GM12878 (cell line): ENCODE measurements at places on chromosomes 2 and 18. TPM values are rescaled to one million over a fixed set of nuclear protein-coding genes. Genes with fewer than 3 reads are reported as not detected.

- no peak for DNase-seq
Observed at GRCh38 chr2:237351796-237352195, 62.2 kb downstream of the COL6A3 start.

DNA sequence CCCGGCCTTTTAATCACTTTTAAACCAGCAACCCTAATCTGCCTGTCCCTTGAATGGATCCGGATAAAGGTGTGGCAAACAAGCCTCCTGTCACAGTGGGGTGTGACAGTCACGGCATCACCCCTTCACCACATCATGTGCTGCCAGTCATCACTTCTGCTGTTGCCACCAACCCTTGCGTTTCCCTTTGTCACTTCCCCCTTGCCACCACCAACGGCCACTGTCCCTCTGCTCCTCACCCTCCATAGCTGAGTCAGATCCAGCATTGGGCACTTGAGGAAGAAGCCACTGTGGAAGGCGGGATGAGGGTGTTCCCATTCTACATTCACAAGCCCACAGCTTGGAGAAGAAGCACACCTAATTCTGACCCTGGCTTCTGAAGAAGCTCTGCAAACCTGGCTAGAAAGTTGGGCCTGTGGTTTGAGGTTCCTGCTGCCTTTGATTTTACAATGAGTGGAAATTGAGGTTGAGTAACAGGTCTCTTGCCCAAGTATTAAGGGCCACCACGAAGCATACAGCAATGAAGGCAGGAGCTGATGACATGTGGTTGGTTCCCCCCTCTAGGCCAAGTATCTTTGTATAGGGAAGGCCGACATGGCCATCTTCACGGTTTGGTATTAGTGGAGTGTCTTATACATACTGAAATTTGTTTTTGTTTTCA is 22.9 kb upstream of the DARS1 start:
- no peak for DNase-seq

- DNase-seq, result no peak
Observed at GRCh38 chr2:28291811-28292440, 100.7 kb upstream of the FOSL2 start.

- no peak for DNase-seq
Observed at GRCh38 chr2:156797832-156798231, 361.7 kb downstream of the GPD2 start.

DNA sequence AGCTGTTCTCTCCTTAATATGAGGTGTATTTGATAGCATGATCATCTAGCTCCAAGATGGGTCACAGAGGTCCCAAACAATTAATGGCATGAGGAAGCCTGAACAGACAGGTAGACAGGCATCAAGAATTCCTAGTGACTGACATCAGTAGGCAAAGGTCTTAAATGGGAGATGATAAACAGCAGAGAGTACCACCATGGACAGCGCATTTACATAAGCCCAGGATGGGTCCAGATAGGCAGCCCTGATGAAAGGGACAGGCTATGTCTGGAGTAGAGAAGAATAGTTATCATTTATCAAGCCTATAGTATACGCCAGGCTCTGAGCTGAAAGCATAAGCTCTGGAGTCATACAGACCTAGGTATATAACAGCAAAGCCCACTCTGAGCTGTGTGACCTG is 434.7 kb upstream of the SETBP1 start:
- no peak for DNase-seq

- DNase-seq, result no peak
Observed at GRCh38 chr2:153940511-153940910, 68.8 kb downstream of the GALNT13 start.

- DNase-seq, result no peak
Observed at GRCh38 chr2:157900203-157900602, 24.1 kb upstream of the ACVR1 start.

GRCh38 chr2:182631299-182631698 is 84.8 kb upstream of the DNAJC10 start:
- DNase-seq, result no peak

Gene PTH2R
- not detected in 2 replicates for polyA plus RNA-seq

- DNase-seq, result no peak
Observed at GRCh38 chr2:234606896-234607295, 110.0 kb upstream of the ARL4C start.

Gene TRIM43
- not detected in 2 replicates for polyA plus RNA-seq

DNA sequence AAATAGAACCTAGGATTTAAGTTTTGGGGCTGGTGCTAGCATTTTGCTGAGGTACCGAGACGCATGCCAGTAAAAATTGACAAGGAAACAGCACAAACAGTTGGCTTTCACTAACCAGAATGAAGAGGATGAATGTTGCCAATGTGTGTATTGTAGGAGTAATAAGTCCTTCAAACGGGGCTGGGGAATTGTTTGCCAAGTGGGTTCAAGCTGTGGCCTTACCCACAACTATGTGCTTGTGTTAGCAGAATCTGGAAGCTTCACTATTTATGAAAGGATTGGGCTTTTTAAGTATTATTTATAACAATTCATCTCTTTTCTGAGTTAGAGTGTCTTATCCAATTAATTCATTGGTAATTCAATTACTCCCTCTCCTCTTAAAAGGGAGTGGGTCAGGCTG is 15.0 kb upstream of the KIF5C start:
- no peak for DNase-seq

Gene CCT7
- polyA plus RNA-seq, result 491 and 510 TPM in 2 replicates

GRCh38 chr2:227853765-227854271 is 17.6 kb upstream of the DAW1 start:
- DNase-seq, result no peak

Gene E2F6
- polyA plus RNA-seq, result 12.3 and 12.7 TPM in 2 replicates

GRCh38 chr18:23238651-23239349 is 103.5 kb downstream of the CABLES1 start:
- no peak for DNase-seq

Gene DES
- polyA plus RNA-seq, result not detected in 2 replicates

DNA sequence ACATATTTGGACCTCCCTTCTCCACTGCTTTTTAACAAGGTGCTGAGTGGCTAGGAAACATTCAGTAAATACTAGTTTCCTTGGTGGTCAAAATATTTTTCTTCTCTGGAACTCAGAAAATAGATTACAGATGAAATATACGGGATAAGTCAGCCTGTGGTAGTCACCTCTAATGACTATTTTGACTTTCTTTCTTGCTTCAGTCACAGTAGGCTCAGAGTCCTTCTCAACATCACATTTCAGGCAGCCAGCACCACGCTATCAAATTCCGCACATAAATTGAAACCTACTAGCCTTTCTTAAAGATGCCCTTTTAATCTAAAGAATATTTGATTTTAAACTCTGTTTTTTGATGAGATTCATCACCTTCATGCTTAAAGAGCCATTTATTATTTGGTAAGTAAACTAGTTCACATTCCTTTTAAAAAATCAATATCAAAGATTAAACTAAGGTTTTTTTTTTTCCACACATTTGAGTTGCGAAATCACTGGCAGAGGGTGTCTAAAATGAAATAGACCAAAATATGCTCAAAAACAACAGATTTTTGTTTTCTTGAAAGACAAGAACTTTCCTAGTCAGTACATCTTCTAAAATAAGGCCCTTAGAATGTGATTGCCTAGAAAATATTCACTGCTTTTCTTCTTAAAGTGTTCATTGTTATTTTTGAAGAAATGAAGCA is 181.5 kb downstream of the NRXN1 start:
- DNase-seq, result no peak

Gene POTEJ
- not detected in 2 replicates for polyA plus RNA-seq

Gene GTF2A1L
- not detected in 2 replicates for polyA plus RNA-seq

- DNase-seq, result no peak
Observed at GRCh38 chr2:200467806-200468681, 41.8 kb downstream of the KCTD18 start.

DNA sequence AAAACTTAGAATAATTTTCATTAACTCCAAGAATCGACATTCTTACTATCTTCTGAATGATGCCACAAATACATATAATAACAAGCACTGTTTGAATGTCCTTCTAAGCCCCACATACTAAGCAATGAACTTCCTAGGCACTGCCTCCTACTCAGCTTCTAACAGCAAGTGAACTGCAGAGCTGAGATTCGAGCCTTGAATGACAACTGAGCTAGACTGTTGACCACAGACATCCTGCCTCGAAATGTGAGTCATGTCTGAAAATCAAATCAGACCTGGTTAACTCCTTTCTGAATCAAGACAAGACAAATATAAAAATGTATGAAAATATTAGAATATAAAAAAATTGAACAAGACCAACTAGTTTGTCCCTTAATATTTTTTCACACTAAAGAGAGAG is 108.1 kb downstream of the MYT1L start:
- DNase-seq, result no peak

Gene IL1R1
- 0.69 and 0.79 TPM in 2 replicates for polyA plus RNA-seq

DNA sequence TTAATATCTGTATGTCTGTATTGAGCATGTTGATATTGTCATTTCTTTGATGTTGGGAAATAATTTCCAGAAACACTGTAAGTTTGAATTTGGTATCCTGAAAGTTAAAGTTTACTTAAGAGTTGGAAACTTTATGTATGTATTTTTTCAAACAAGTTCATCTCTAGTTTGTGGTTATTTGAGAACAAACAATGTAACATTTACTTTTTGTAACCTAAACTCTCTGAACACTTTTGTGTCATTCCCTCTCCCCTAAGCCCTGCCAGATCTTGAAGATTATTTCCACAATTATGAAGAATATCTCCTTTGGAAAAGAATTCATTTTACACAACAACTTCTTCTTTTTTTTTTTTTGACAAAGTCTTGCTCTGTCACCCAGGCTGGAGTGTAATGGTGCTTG is 24.9 kb downstream of the TDRD15 start:
- DNase-seq, result no peak

DNA sequence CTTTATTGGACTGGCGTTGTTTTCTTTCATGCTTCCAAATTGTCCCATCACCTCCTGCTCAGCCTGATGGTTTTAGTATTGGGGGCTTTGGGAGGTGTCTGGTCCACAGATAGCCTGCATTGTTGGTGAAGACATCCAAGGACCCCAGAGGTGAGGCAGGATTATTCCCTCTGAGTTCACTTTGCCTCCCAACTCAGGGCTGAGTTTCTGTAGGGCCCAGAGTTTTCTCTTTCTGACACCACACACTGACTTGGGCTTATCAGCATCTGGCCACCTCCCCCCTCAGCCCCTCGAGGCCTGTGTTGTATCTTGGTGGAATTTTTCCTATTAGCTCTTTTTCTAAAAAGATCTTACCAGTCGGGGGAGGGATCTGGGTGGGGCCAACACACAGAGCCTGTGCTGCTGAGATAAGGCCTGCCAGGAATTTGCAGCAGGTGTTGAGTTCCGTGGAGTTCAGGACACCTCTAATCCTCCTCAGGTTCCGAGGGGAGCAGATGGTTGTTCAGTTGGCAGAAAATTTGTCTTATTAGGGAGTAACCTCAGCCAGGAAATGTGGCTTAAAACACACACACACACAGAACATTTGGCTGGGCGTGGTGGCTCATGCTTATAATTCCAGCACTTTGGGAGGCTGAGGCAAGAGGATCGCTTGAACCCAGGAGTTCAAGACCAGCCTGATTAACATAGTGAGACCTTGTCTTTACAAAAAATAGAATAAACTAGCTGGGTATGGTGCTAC is 7.3 kb downstream of the EMILIN2 start:
- DNase-seq, result no peak

Gene RAD51AP2
- polyA plus RNA-seq, result not detected in 2 replicates

Gene PROM2
- polyA plus RNA-seq, result not detected in 2 replicates
